CD4-positive, alpha-beta T cell (primary cell): ENCODE measurements at places on chromosomes 2 and 18. TPM values are rescaled to one million over a fixed set of nuclear protein-coding genes. Genes with fewer than 3 reads are reported as not detected.

- DNase-seq, result no peak
Measured at GRCh38 chr2:102940684-102941083, 178.9 kb downstream of the TMEM182 start.

DNA sequence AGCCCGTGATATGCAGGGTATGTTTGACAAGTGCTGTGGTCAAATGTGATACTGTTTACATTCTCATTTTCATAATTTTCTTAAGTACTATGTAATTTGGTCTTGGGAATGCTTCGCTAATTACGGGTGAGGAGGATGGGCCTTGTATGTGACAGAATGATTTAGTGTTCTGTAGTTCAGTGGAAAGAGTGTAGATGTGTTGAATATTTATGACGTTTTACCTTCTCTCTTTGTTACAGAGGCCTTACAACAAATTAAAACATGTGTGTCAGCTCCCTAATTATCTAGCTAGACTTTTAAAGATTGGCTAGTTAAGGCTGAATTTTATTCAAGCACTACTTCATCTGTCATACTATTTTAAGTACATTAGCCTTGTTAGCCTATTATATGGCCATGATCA, 10.6 kb upstream of the CHRNA1 start:
- DNase-seq, result no peak

DNA sequence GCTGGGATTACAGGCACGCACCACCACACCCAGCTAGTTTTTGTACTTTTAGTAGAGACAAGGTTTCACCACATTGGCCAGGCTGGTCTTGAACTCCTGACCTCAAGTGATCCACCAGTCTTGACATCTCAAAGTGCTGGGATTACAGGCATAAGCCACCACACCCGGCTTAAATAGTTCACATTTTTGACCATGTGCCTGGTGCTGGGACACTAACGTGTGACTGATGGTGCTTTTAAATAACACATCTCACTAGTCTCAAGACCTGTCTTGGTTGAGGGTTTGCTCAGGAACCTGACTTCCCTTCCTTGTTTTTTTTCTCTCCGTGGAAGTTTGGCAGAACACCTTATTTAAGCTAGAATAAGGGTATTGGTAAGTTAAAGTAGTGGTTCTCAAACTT, 8.5 kb downstream of the FMNL2 start:
- DNase-seq, result no peak

DNA sequence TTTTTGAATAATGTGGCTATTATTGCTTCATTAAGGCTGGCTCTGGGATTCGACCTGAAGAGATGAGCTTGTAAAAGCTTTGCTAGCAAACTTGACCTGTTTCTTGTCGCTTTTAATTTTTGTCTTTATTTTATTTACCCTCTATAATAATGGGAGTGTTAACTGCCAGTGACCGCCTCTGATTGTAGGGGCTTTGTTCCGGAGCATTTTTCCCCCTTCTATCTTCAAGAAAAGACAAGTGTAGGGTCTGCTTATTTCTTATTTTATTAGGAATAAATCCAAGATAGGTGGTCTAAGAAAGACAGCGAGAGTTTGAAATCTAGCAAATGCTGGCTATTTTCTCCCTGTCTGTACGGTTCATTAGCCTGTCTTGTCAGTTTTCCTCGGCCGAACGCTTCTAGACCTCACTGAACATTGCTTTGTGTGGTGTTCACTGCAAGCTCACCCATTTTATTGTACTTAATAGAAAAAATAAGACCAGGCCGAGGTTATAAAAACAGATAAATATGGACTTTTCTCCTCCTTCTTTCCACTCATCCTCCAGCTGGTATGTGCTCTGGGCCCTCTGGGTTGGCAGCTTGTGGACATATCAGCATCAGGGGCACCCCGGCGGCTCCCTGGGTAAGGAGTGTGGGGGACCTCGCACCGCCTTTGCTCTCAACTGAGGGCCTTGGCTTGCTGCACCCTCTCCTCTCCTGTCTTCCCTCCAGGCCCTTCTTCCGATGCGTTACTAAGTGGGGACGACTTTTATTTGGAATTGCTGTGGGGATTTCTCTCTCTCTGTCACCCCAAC, 8.5 kb downstream of the MEIS1 start:
- no peak for DNase-seq

- no peak for DNase-seq
Measured at GRCh38 chr2:6810961-6811360, 54.7 kb downstream of the CMPK2 start.

DNA sequence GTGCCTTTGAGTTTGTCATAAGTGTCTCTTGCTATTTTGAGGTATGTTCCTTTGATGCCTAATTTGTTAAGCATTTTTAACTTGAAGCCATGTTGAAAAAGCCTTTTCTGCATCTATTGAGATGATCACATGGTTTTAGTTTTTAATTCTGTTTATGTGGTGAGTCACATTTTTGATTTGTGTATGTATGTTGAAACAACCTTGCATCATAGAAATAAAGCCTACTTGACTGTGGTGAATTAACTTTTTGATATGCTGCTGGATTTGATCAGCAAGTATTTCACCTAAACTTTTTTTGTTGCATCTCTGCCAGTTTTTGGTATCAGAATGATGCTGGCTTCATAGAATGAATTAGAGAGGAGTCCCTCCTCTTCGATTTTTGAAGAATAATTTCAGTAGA, 469.7 kb downstream of the CDH2 start:
- no peak for DNase-seq

- no peak for DNase-seq
Measured at GRCh38 chr2:1748176-1748740, 3.9 kb upstream of the PXDN start.

DNA sequence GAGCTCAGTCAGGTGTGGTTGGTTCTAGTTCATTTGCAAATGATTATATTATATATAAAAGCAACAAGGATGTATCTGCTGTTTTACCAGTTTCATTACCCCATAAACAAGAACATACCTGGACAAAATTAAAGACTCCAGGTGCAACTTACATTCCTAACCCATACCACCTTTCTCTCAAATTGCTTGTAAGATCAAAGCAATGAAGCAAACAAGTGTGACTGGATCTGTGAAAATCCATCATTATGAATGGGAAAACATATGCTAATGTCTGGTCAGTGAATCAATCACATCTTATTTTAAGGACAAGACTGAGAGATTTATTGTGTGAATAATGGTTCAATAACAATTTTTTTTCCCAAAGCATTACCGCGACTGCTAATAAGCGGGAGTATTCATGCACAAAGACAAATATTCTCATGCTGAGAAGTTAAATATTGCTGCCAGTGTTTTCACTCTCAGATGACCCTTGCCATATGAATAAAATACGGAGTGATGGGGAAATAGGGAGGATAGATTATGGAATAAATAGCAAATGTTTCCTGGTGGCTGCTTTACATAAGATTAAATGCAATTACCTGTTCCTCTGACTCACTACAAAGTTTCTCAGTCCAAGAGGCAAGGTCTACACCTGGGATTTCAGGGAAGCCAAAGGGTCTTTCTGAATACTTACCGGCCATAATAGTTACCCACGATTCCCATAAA, 59.3 kb downstream of the WDR75 start:
- DNase-seq, result no peak

DNA sequence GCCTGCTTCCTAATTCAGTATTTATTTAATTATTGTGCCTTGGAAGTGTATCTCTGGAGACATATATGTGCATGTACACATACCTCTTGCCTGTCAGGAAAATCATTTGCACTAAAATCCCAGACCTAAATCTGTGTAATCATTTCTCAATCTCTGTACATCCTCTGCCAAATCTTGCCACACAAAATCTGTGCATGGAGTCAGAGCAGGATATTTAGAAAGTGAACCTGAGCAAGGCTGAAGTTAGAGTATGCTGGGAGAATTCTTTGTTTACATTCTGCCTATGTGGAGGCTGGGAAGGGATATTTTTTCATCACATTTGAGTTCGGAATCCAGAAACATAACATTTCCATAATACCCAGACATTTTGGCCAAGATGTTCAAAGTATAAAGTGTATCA, 9.3 kb downstream of the XRCC5 start:
- no peak for DNase-seq

DNA sequence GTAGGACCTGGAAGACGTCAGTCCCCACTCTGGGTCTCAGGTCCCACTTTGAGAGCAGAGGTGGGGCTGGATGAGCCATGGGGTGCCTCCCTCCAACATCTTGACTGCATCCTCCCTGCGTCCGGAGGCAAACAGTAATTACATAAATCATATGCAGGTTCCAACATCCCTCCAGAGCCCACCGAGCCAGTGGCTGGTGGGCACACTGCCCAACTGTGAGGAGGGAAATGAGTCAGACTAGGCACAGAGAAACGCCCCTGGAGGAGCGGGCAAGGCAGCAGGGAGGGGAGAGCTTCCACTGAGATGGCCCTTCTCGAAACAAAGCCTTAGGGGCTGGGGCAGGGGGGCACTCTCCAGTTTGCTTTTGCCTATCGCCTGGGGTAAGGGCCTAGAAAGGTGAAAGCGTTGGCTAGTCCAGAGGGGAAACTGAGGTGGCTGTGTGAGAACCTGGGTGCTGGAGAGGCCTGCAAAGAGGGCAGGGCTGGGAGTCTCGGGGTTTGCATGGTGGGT, 168.2 kb upstream of the MYCN start:
- DNase-seq, result no peak

GRCh38 chr2:61993422-61994024, 88.0 kb downstream of the COMMD1 start:
- DNase-seq, result no peak

GORASP2 gene
- total RNA-seq, result 87.3 TPM

ARHGAP15 gene
- 158 TPM for total RNA-seq

GRCh38 chr2:166240387-166241313, 112.8 kb upstream of the SCN1A start:
- no peak for DNase-seq

DNA sequence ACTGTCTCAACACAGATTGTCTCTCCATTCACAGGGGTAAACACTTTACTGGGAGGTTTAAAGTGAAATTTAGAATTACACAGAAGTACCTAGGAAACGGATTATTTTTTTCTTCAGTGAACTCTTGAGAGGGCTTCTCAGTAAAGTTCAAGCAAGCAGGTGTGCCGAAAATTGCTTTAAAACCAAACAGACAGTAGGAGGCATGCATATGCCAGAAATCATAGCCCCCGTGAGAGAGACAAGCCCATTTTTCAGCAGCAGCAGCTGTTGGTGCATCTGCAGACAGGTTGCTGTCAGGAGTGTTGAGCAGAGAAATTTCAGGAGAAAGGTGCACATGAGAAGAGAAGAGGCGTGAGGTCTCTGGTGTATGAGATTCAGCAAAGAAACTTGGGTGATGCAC, 2115.5 kb upstream of the CELF4 start:
- DNase-seq, result no peak

TWIST2 gene
- not detected for total RNA-seq

DNA sequence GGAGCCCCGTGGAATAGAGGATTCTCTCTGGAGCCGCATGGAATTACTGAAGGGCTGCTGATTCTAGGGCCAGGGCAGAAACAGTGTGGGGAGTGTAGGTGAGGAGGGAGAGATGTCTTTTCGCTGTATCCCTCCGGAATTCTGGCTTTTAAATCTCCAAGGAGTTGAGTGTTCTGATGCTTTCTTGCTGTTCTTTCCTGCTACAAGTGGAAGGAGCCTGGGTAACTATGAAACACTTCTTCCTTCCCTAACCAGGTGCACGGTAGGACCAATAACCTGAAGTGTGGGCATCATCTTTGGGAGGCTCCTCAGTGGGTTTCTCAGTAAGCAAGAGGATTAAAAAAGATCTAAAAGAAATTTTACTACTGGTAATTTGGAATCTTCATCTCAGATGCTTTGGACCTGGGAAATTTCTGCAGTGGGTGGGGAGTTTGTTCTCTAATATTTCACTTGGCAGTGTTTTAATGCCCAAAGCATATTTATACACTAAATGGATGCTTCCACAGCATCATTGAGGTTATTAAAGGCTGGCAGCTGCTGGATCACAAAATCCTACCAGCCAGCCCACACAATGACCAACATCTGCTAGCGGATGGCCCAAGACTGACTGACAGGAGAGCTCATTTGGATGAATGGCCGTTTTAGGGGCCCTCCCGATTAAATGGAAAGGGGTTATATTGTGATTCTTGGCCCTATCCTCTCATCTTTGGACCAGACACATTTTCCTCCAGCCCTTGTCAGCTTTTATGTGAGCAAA, 2.1 kb downstream of the EML6 start:
- no peak for DNase-seq

DNA sequence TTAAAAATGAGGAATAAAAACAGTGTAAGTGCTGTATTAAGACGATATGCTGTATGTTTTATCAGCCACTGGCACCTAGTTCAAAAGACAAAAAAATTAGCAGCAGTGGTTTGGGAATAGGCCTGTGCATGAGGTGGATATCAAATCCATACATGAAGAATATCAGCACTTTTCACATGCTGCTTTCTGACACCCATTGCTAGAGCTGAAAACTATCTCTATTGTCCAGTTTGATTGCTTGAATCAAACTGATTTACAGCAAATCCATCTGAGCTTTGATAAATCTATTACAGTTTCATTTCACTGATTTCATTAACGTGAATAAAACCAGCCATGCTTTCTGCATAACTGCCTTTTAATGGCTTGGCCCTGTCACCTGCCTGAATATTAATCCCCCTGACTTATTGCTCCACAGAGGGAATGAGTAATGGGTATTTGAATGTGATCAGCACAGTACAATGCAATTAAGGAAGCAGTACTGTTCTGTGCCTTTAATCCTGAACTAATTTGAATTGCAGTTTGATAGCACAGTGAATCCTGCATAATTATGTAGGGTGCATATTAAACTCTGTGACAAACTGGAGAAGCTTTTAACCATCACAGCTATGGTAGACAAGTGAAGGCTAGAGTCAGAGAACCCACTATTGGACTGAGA, 154.0 kb downstream of the GPD2 start:
- no peak for DNase-seq

UBE2F gene
- total RNA-seq, result 23.2 TPM

GRCh38 chr2:179612108-179612507, 249.3 kb downstream of the ZNF385B start:
- DNase-seq, result no peak

PLB1 gene
- total RNA-seq, result 1.6 TPM

DNA sequence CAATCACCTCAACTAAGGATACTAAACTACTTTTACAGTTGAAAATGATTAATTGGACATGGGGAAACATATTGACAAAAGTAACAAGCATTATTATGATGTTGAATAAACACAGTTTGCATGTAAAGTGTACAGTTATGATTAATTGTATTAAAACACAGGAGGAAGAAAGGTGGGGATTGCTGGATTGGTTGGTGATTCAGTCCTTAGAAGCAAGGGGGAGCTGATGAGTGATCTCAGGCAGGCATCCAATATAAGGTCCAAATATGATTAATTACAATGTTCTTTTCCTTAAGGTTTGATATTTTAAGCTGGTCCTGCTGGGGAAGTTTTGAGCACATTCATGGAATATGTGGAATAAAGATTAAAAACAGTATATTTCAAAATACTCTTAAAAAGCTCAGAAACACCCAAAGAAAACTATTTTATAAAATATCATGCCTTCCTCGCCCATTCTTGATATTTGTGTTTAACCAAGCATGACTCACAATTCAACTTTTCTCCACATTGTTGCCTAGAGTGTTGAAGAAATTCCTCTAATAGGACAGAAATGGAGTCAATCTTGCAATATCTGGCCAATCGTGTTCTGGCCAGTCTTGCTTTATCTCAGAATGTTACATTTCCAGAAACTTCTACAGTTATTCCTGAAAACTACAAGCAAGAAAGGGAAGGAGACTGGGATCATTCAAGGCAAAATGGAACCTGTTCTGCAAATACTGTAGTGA, 268.2 kb downstream of the RPIA start:
- no peak for DNase-seq

TBR1 gene
- total RNA-seq, result not detected
